ENCODE measurements at places on chromosomes 6 and 20.

- no peak for DNase-seq
Observed at GRCh38 chr6:23213193-23213592, 643.8 kb downstream of the HDGFL1 start.

GRCh38 chr6:33935439-33936080 is 131.8 kb upstream of the MLN start:
- no peak for DNase-seq

DNA sequence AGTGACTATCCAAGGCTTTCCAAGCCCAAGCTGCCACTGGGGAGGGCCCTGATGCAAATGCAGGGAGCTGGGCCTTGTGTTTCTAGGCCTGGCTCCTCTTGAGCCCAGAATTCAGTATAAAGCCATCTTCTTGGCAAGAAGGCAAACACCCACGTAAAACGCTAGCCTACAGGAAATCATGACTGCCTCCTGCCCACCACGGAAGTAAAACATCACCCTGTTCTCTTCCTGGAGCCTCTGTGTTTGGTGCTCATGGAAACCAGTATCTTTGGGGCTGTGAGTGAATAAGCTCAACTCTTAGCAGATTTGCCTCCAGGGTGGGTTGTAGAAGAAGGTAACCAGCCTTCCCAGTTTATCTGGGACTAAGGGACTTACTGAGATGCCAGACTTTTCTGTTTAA is 271.0 kb downstream of the ZNF217 start:
- DNase-seq: no peak

DNA sequence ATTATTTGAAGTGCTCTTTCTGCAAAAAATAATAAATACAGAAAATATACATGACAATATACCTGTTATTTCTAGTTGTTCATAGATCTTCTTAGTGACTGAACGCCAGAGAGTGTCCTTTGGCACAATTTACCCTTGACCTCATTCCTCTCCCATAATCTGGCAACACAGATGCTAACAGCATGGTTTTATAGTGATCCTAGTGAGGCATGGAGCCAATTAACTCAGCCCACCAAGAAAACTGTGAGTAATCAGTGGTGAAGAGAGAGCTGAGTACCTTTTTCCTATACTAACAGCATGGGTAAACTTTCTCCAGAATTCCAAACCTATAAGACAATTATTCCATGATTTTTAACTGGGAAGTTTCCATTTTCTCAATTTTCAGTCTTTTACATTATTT is 61.0 kb downstream of the VGLL2 start:
- no peak for DNase-seq

DNA sequence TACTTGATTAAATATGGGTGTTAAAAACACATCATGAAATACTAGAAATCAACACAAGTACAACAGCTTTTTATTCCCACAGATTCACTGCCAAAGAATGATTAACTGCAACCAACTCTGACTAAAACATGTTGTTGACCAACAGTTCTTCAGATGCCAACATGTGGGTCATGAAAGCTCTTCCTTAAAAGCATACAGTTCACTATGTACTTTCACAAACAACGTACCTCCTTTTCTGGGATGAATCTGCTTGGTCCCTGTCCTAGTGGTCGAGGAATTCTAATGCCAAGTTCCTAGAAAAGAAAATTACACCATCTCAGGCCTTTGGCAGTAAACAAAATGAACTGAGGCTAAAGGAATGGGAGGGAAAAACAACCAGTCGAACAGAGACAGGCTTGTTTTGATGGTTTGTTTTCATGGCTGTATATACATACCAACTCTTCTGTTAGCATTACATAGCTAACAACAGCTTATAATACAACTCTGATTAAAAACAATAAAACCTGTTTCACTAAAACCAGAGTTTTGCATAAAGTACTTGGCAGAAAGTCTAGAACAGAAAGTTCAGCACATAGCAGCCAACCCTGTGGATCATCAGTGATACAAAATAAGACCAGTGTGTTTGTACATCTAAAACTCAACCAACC is 92.5 kb downstream of the SESN1 start:
- DNase-seq: no peak

- no peak for DNase-seq
Observed at GRCh38 chr20:20520776-20521175, 152.9 kb downstream of the INSM1 start.

DNA sequence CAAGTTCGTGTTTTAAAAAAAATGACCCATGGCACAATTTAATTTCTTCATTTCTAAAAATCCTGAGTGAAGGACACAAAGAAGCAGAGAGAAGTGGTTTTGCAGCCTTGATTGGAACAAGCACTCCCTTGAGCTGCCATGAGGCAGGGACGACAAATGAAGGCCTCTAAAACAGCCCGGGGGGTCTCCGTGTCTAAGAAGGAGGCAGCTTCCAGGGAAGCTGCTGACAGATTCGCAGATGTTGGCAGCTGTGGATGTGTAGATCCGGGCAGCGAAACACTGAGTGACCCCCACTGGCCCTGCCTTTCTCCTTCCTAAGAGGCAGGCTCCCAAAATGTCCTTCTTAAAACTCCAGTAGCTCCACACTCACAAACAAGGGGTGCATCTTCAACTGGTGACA is 9.6 kb upstream of the LBP start:
- DNase-seq: no peak
